ENCODE measurements at places on chromosomes 4 and X.

- DNase-seq = no peak
These were observed 2.2 kb downstream of the SLIT2 start for GRCh38 chr4:20253735-20254409.

DNA sequence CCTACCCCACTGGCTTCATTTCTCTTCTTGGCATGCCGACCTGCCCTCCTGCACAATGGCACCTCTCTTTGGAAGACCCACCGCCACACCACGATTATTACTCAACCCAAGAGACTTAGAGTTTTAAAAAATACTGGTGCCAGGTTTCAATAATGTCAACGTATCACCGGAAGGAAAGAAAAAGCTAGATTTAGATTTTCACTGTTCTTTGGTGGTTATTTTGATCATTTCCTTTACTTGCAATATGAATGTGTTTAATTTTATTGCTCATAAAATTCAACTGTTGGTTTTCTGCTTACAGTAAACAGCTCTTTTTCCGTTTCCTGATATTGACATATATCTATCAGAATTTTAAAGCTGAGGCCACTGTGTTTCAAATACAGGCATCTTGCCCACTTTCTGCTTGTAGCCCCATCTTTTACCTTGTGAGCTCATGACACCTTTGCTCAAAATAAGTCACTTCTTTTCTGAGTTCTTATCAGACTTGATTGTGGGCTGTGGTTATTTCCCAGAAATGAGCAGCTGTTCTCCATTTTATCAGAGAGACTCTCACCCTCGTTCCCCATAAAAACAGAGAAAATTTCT is 439.1 kb downstream of the INPP4B start:
- no peak for DNase-seq

GRCh38 chrX:23742174-23742696 is 841 bp downstream of the ACOT9 start:
- DNase-seq = no peak

GRCh38 chrX:40368611-40369061 is 212.1 kb upstream of the ATP6AP2 start:
- no peak for DNase-seq

GRCh38 chr4:167964766-167965373 is 127.5 kb upstream of the ANXA10 start:
- DNase-seq = no peak

- no peak for DNase-seq
These were observed 377 bp downstream of the CHRNA9 start for GRCh38 chr4:40335525-40335894.
